B cell (primary cell): ENCODE measurements at places on chromosomes 1 and 21.
A peak's percentile ranks its signal among the peaks of the same experiment; 100 is the strongest.

- H3K4me3 ChIP-seq: no peak overlapping the region
- no peaks in the 10 kb centered on the region for H3K4me1 ChIP-seq
- DNase-seq: no peak
Observed at GRCh38 chr1:67977756-67978155, 72.7 kb downstream of the DIRAS3 start.

DNA sequence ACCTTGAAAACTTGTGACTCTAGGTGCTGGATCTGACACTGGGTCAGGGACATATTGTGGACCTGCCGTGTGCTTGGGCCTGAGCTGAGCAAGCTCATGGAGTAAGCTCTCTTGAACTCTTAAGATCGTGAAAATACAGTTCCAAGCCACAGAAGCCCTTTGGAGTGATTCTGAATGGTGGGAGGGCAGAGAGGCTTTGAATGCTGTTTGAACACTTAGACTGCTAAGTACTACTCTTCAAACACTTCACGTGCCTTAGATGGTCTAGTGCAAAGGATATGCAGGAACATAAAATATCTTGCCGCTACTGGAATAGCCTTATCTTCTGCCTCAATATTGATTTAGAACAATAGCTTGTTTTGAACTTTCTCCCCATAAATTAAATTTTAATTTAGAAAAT is 21.6 kb downstream of the ROR1 start:
- no peaks in the 10 kb centered on the region for H3K27me3 ChIP-seq
- no peak overlapping the region for H3K4me3 ChIP-seq
- no peak overlapping the region for H3K27ac ChIP-seq
- H3K4me1 ChIP-seq: no peaks in the 10 kb centered on the region

GRCh38 chr1:215710036-215710898 is 143.2 kb downstream of the KCTD3 start:
- H3K4me1 ChIP-seq: no peaks in the 10 kb centered on the region
- H3K27me3 ChIP-seq: no peaks in the 10 kb centered on the region
- H3K27ac ChIP-seq: no peak overlapping the region
- no peak overlapping the region for H3K4me3 ChIP-seq
- H3K36me3 ChIP-seq: no peaks in the 10 kb centered on the region

GRCh38 chr1:39733161-39733560 is 5.5 kb upstream of the PPIE start:
- no peak overlapping the region for H3K27ac ChIP-seq
- H3K27me3 ChIP-seq: peaks cover 28% of the 10 kb centered on the region

- peaks cover 16% of the 10 kb centered on the region for H3K4me1 ChIP-seq
- H3K36me3 ChIP-seq: no peaks in the 10 kb centered on the region
- no peaks in the 10 kb centered on the region for H3K27me3 ChIP-seq
- no peak for DNase-seq
Observed at GRCh38 chr1:42739753-42740700, at the start of gene CLDN19. TSS of gene CLDN19 (minus strand) at chr1:42740236. CDS start at chr1:42740063, 173 bp downstream.

- peaks cover 13% of the 10 kb centered on the region for H3K4me1 ChIP-seq
- no peaks in the 10 kb centered on the region for H3K36me3 ChIP-seq
- H3K4me3 ChIP-seq: no peak overlapping the region
- H3K27me3 ChIP-seq: no peaks in the 10 kb centered on the region
- DNase-seq: peak; percentile 78
Observed at GRCh38 chr1:115062542-115063004, 26.7 kb downstream of the TSPAN2 start.

- no peaks in the 10 kb centered on the region for H3K27me3 ChIP-seq
- H3K36me3 ChIP-seq: no peaks in the 10 kb centered on the region
- H3K27ac ChIP-seq: no peak overlapping the region
Observed at GRCh38 chr1:100306735-100307313, 40.8 kb downstream of the RTCA start.

DNA sequence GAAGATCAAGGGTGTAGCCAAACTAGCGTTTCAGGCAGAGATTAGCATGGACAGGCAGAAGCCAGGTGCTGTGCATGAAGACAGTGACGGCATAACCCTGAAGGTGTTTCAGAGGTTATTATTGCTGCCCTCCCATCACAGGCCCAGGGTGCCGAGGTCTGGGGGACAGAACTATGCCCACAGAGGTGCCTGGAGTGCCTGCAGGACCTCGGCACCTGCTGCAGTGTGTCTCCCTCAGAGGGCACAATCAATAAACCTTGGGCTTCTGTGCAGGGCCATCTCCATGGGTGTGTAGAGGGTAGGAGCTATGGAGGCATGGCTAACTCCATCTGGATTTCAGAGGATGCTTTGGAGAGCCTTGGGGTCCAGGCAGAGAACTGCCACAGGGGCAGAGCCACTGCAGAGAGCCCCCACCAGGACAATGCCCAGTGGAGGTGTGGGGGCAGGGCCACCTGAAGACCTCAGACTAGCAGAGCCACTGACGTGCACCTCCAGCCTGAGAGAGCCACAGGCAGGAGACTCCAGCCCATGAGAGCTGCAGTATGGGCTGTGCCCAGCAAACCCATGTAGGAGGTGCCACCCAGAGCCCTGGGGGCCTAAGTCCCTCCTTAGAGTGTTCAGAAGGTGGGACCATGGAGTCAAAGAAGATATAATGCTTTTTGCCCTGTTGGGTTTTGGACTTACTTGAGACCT is 5.7 kb upstream of the ABCG1 start:
- DNase-seq: no peak
- no peaks in the 10 kb centered on the region for H3K27me3 ChIP-seq
- no peak overlapping the region for H3K4me3 ChIP-seq
- peaks cover 5% of the 10 kb centered on the region for H3K4me1 ChIP-seq
- H3K27ac ChIP-seq: no peak overlapping the region
- H3K36me3 ChIP-seq: no peaks in the 10 kb centered on the region

DNA sequence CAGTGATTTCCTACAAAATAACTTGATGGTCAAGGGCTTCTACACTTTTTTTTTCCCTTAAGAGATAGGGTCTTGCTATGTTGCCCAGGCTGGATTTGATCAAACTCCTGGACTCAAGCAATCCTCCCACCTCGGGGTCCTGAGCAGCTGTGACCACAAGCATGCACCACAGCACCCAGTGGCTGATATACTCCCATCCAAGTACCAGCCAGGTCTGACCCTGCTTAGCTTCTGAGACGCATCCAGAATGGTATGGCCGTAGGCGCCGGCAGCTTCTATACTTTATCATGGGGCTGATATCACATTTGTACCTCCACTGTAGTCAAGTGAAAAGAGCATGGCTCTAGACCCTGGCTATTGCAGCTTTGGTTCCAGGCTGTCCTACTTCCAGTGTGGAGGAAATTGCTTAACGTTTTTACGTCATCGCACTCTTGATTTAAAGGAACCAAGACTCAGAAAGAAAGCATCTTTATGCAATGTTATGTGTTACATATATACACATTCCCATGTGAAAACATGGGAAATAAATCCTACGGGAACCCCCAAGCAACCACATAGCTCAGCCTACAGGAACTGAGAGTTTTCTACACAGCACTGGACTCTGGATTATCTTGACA is 39.5 kb downstream of the PDPN start:
- H3K27ac ChIP-seq: no peak overlapping the region
- no peaks in the 10 kb centered on the region for H3K27me3 ChIP-seq

DNA sequence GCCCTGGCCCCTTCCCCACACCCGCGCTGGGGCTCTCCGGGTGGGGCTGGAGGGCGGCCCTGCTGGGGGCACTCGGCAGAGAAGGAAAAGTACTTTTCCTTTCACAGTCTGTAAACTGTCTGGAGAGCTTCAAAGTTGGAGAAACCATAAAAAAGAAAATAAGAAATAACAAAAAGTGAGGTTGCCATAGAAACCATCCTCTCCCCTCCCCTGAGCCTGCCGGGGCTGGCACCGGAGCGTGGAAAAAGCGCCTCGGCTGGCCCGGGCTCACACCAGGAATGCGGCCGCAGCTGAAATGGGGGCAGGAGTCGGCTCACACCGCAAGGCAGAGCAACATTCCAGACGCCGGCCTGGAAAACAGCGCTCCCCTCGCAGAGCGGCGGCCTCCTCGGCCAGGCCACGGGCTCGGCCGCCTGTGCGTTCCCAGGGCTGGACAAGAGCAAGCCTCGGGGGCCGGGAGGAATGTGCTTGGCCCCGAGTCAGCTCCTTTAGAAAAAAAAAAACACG is 69.2 kb downstream of the MORN1 start:
- H3K27me3 ChIP-seq: no peaks in the 10 kb centered on the region
- no peaks in the 10 kb centered on the region for H3K36me3 ChIP-seq
- no peak overlapping the region for H3K27ac ChIP-seq

DNA sequence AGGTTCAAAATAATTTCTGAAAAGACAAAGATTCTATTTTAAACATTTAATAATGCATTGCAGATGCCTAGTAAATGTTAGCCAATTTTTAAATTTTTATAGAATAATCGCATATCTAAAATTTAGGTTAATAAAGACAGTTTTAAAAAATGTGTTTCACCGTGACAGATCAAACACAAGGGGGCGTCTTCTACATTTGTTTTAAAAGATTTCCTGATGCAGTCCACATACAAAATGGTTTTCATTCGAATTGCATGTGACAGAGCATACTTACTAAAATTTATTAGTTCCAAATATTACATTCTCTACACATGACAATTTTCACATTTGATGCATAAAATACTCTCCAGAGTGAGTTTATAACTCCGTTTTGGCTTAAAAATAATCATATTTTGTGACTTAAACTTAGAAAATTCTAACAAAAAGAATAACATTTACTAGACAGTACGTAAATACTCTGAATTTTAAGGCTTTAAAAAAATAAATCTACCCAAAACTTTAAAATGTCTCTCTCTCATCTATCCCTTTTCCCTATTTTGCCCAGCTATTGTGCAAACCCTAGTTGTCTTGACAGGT is 75.5 kb downstream of the ADAMTS1 start:
- no peak overlapping the region for H3K4me3 ChIP-seq
- H3K27me3 ChIP-seq: no peaks in the 10 kb centered on the region
- H3K4me1 ChIP-seq: no peaks in the 10 kb centered on the region
- no peak for DNase-seq
- no peaks in the 10 kb centered on the region for H3K36me3 ChIP-seq

GRCh38 chr1:92791487-92792066 is 6.7 kb upstream of the EVI5 start:
- H3K4me1 ChIP-seq: no peaks in the 10 kb centered on the region
- no peak overlapping the region for H3K4me3 ChIP-seq
- H3K27me3 ChIP-seq: no peaks in the 10 kb centered on the region
- no peak overlapping the region for H3K27ac ChIP-seq

- H3K4me3 ChIP-seq: peak overlapping the region; percentile 66
- H3K36me3 ChIP-seq: no peaks in the 10 kb centered on the region
- DNase-seq: no peak
- no peak overlapping the region for H3K27ac ChIP-seq
Observed at GRCh38 chr1:6601923-6602668, 573 bp downstream of the KLHL21 start.

DNA sequence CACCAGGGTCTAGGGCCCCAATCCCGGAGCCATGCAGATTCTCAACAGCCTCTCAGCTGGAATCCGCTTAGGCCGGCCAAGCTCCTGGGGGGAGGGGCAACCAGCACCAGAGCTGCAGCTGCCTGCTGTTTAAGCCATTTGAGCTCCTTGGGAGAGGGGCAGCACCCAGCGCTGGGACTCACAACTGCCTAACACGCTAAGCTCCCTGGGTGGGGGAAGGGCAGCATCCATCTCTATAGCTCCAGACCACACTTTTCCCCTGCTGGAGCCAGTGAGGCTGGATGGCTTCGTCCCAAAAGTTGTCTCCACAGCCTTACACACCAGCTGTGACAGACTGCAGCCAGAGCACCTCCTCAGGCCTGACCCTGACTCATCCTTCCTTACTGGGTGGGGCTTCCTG is 6.9 kb upstream of the PTGFR start:
- no peak overlapping the region for H3K4me3 ChIP-seq
- H3K27ac ChIP-seq: no peak overlapping the region
- H3K4me1 ChIP-seq: no peaks in the 10 kb centered on the region
- H3K36me3 ChIP-seq: no peaks in the 10 kb centered on the region
- DNase-seq: no peak
- H3K27me3 ChIP-seq: no peaks in the 10 kb centered on the region

GRCh38 chr1:83996621-83997020 is 2.3 kb downstream of the TTLL7 start:
- no peak overlapping the region for H3K4me3 ChIP-seq
- H3K4me1 ChIP-seq: peaks cover 10% of the 10 kb centered on the region
- peaks cover 51% of the 10 kb centered on the region for H3K27me3 ChIP-seq

GRCh38 chr1:20837554-20838192 is 50.6 kb upstream of the HP1BP3 start:
- H3K4me1 ChIP-seq: no peaks in the 10 kb centered on the region
- peaks cover 20% of the 10 kb centered on the region for H3K36me3 ChIP-seq
- DNase-seq: no peak
- no peaks in the 10 kb centered on the region for H3K27me3 ChIP-seq
- H3K4me3 ChIP-seq: no peak overlapping the region

GRCh38 chr1:232287676-232288569 is 342.0 kb downstream of the SIPA1L2 start:
- no peaks in the 10 kb centered on the region for H3K36me3 ChIP-seq
- no peaks in the 10 kb centered on the region for H3K4me1 ChIP-seq
- H3K4me3 ChIP-seq: no peak overlapping the region
- no peak overlapping the region for H3K27ac ChIP-seq
- no peak for DNase-seq

GRCh38 chr1:3217181-3217641 is 148.2 kb downstream of the PRDM16 start:
- no peak overlapping the region for H3K27ac ChIP-seq
- peaks cover 5% of the 10 kb centered on the region for H3K4me1 ChIP-seq
- no peak overlapping the region for H3K4me3 ChIP-seq
- no peaks in the 10 kb centered on the region for H3K36me3 ChIP-seq
- no peak for DNase-seq

- no peak for DNase-seq
- H3K27me3 ChIP-seq: peaks cover 2% of the 10 kb centered on the region
- no peaks in the 10 kb centered on the region for H3K4me1 ChIP-seq
- no peak overlapping the region for H3K4me3 ChIP-seq
- no peaks in the 10 kb centered on the region for H3K36me3 ChIP-seq
Observed at GRCh38 chr1:210792250-210793102, 341.5 kb downstream of the KCNH1 start.

GRCh38 chr1:230288641-230289349 is 137.3 kb downstream of the PGBD5 start:
- H3K4me1 ChIP-seq: peaks cover 49% of the 10 kb centered on the region
- no peaks in the 10 kb centered on the region for H3K27me3 ChIP-seq
- H3K4me3 ChIP-seq: no peak overlapping the region
- no peaks in the 10 kb centered on the region for H3K36me3 ChIP-seq
- no peak overlapping the region for H3K27ac ChIP-seq
